ENCODE measurements at places on chromosomes 7 and 10.

DNA sequence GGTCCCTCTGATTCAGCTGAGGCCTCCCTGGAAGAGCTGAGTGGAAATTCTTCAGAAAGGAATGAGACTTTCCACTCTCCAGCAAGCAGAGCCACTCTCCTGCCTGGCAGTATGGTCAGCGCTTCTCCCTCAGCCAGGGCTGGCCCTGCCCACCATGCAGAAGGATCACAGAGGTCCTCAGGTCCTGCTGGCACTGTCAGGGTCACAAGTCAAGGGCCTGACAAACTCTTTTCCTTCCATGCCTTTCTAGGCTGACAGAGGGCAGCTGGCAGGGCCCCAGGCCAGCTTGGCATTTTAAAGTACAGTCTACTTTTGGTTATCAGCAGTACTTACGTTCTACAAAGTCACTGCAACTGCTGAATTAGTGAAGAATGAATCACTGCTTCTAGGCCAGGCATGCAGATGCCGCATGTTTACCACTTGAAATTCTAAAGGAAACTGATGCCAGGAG is 119.3 kb upstream of the FRMD4A start:
- no peak for DNase-seq

GRCh38 chr7:106050746-106051117 is 61.4 kb downstream of the SYPL1 start:
- no peak for DNase-seq

GRCh38 chr10:93580828-93581227 is 14.4 kb downstream of the FFAR4 start:
- no peak for DNase-seq

DNA sequence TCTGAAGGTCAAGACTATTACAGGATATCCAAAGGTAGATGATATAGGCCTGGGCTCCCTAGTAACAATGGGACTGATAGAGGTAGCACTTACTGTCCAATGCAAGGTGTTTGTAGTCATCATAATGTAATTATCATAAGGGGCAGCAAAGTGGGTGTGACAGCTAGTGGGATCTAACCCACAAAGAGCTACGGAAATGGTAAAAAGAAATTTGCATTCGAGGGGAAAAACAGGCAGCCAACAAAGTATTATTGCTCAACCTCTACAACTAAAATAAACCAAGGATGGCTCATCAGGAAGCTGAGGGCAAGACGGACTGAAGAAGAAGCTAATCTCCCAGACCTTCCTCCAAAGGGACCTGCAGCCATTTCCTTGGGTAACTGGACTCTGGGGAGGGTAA is 211.0 kb downstream of the WDR11 start:
- DNase-seq: no peak
